Daoy (cell line): ENCODE measurements at places on chromosomes 7 and 10.

- peak; percentile 100 for DNase-seq
These were observed 61.4 kb upstream of the STEAP1B start for GRCh38 chr7:22561321-22561811.

GRCh38 chr7:106367664-106368063 lies 82.9 kb upstream of the NAMPT start:
- no peak for DNase-seq

DNA sequence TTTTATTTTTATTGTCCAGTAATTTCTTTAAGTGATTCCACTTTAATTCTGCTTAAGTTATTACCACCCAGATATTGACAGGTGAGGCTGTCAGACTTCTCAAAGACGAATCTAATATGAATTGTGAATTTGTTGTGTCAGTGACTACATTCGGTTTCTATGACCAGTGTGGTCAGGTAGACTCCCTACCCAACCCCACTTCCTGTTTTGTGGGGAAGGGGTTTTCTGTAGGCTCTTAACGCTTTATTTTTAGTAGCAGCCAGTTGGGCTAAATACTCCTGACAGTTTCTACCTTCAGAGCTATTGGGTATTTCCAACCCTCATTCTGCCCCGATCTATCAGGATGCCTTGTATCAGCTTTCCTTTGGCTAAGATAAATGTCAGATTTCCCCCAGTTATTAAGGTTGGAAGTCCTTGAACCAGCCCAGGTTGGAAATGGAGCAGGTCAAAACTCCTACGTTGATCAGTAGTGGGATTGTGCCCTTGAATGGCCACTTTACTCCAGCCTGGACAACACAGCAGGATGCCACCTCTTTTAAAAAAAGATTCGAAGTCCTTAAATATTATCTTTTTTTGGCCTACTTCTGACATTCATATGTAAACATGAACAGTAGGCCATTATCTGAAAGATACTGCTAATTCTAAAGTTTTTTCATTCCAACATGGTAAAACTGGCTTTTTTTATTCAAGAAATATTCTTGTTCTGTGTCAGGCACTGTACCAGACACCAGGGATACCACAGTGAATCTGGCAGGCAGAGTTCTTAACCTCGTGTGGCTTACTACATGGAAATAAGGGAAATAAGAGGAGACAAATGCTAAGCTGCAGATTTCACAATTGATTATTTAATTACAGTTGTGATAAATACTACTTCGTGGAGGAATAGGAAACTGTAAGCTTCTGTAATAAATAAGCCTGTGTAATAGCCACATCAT lies 133.3 kb upstream of the SAMD8 start:
- DNase-seq: no peak

- no peak for DNase-seq
These were observed 16.3 kb downstream of the FGF8 start for GRCh38 chr10:101759309-101760247.

GRCh38 chr10:76882245-76882644 lies 755.4 kb downstream of the KCNMA1 start:
- DNase-seq: no peak

- DNase-seq: no peak
These were observed 824 bp downstream of the LRIT2 start for GRCh38 chr10:84224411-84225028.

DNA sequence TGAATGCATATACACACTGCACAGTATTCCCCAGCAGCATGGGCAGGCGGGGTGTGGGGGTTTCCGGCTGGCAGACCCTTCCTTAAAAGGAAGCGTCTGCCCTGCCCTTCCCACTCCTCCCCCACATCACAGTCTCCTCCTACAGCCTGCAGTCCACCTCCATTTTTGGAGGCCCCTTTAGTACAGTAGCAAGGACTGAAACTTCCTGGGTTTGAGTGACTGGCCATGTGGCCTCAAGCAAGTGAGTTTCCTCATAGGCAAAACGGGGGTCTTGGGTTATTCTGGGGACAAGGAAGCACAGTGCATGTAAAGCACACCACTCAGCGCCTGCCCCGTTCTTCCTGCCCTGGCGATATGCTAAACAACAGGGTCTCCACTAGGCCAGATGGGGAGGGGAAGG lies 62.1 kb upstream of the COL13A1 start:
- DNase-seq: no peak

DNA sequence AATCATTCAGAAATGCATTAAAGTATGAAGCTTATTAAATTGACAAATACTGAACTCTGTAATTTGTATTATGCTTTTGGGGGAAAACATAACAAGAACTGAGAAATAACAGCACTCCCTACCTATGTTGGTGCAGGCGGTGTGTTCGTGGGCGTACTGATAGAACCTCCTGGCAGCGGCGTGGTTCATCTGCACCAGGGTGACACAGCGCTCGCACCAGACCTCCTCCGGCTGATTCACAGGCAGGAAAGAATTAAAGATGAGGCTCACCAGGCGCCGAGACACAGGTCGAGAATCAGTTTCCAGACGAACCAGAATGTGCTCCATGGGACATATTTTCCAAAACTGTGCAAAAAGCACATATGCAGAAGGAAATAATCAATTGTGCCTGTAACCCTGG lies 40.2 kb downstream of the NCAPG2 start:
- DNase-seq: no peak

- DNase-seq: no peak
These were observed 50.5 kb downstream of the VIPR2 start for GRCh38 chr7:159094023-159094740.

GRCh38 chr10:109037978-109038377 lies 885.3 kb downstream of the XPNPEP1 start:
- DNase-seq: no peak

GRCh38 chr7:25565002-25565401 lies 336.7 kb upstream of the NPVF start:
- no peak for DNase-seq

DNA sequence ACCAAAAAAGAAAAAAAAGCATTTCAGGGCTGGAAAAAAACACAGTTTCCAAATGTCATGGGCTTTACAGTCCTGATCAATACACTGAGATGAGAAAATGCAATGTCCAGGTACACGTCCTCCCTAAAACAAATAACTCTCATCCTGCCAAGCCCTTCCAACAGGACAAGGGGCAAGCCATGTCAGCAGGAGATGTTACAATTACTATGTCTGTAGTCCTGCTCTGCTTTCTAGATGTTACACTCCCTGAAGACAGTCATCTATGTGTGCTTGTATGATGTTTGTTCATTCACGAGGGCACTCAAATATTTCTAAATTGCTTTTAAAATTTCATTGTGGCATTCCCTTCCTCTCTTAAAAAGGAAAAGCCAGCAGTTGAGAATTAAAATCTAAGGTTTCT lies 103.2 kb downstream of the SORBS1 start:
- DNase-seq: no peak

GRCh38 chr7:3537210-3537875 lies 236.3 kb downstream of the SDK1 start:
- peak; percentile 68 for DNase-seq

DNA sequence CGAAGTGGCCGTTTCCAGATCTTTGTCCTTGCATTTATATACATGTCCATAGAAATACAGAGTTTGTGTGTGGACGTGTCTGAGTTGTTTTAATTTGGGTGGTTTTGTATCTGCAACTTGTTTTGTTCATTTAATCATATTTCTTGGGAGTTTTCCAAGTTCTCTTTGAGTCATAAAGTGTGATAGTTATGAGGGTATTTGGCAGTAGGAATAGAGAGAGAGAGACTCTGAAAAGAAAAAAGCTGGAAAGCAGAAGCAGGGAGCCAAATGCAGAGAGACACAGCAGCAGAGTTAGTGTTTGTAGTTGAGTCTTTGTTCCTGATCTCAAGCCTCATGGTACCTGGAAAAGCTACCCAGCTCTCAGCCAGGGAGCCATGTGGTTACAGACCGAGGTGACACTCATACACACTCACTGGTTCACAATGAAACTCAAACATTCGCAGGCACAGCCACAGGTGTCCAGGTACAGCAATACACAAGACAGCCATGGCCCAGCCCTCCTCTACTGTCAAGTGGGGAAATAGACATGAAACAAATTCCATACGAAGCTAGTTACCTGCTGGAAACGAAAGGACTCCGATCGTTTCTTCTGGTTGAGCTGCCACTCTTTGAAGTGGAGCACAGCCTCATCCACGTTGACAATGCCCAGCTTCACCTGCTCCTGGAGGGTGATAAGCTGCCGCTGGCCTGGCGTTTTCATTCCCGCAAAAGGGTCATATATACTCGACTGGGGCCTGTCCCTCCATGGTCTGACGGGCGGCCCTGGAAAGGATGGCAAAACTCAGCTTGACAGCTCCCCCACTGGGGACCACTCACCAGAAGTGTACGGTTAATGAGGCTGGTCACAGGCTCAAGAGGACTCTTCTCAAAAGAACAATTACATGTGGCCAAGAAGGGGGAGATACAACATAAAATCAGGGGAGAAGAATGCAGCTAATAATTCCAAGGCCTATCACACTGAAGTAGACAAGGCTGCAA lies 33.3 kb upstream of the TM9SF3 start:
- no peak for DNase-seq

- DNase-seq: no peak
These were observed 2.4 kb upstream of the MEOX2 start for GRCh38 chr7:15688911-15689310.

DNA sequence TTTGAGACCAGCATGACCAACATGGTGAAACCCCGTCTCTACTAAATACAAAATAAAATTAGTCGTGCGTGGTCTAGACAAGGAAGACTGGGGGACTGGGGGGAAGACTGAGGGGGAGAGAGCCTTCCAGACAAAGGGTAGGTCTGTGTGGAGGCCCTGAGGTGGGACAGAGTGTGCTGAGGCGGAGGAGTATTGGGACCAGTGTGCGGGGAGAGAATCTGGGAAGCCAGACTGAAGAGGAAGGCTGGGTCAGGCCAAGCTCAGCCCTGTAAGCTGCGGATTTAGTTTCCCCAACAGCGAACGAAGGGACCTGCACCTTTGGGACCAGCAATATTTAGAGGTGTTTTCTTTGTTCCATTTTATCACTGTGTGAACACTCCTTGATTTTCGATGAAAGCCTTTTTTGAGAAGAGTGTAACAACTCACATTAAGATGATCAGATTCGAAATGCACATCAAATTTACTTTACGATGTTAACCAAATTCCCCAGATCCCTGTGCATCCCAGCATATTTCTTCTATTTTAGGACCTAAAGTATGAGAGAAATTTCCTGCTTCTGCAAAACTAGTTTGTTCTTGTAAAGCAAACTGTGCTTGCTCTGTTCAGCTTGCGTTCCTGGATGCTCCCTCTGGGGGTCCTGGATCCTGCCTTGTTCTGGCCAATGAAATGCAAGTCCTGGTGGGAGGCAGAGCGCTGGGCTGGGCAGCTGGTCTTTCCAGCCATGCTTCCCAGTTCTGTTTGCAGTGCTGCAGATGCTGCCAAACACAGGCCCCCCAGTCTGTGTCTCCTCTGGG lies 39.4 kb downstream of the PLAU start:
- no peak for DNase-seq

GRCh38 chr10:90769946-90770841 lies 87.6 kb downstream of the HTR7 start:
- no peak for DNase-seq

GRCh38 chr10:31757386-31757791 lies 171.2 kb downstream of the ARHGAP12 start:
- DNase-seq: no peak

DNA sequence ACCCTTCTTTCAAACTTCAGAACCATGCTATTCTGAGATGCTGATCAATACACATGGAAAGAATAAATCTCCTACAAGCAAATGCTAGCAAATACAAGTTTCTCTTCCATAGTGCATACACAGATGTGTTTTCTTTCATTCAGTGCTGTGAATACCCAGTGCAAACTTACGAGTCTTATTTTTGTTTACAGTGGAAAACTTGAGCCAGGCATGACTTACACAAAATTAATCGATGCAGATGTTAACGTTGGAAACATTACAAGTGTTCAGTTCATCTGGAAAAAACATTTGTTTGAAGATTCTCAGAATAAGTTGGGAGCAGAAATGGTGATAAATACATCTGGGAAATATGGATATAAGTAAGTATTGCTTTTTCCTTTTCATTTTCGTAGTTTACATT lies 48.8 kb downstream of the PNLIPRP3 start:
- DNase-seq: no peak

GRCh38 chr10:70564901-70565351 lies 37.6 kb downstream of the PRF1 start:
- no peak for DNase-seq

DNA sequence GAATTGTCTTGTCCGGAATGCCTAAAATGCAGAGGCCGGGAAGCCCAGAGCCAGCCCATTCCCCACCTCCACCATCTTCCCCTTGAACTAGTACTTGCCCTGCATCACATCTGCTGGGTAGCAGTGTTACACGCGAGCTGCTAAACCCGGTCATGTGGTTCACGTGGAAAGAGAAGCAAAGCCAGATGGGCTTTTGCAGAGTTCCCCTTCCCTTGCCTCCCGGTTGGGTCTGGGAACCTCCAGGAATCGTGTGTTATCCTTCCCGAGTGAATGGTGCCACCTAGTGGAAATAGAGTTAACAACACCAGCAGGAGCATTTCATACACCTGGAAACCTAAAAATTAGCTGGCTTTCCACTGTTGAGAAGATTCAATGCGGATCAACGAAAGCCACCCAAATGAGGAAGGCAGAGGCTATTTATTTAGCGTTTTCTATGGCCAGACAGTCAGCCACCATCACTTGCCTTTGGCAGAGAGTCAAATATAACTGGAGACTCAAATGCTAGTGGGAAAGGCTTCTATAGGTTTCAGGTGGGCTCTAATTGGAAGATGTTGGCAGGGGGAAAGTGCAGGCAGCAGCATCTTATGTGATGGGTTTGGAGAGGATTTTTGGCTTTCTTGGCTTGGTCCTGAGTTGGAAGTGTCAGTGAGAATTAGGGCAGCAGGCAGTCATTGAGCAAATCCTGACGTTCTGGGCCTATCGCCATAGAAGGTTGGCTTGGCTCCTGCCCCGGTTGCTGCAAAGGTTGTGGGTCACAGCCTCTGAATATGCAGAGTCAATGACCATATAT lies 12.9 kb upstream of the DENND2A start:
- DNase-seq: peak; percentile 71

- no peak for DNase-seq
These were observed 34.4 kb downstream of the CSGALNACT2 start for GRCh38 chr10:43172645-43173044.

DNA sequence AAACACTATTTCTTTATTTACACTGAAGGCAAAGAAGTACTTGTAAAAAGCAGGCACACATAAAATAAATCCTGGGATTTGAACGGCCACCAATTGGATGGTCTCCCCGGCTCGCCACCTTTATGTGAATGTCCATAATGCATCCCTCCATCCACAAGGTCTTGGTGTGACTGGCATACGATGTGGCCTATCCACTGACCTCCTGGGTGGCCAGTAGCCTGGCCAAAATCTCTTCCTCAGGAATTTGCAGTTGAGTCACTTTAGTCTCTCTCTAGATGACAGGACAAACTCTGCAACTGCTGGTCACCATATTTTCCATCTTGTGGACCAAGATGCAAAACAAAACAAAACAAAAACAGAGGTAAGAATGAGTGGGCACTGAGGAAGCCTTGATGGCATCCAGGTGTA lies 39.1 kb downstream of the CDK1 start:
- DNase-seq: no peak

GRCh38 chr10:6012121-6012905 lies 35.0 kb upstream of the IL15RA start:
- no peak for DNase-seq

GRCh38 chr10:35246770-35247343 lies 89.5 kb upstream of the CCNY start:
- no peak for DNase-seq

GRCh38 chr10:35437829-35438228 lies 101.5 kb downstream of the CCNY start:
- no peak for DNase-seq

GRCh38 chr7:13262929-13263530 lies 575.6 kb downstream of the ARL4A start:
- peak; percentile 20 for DNase-seq
